ENCODE measurements at places on chromosomes 5 and 9. TPM values are rescaled to one million over a fixed set of nuclear protein-coding genes. Genes with fewer than 3 reads are reported as not detected.

Gene FEM1C
- total RNA-seq, result 12.4 TPM

GRCh38 chr5:41364346-41364745, 146.1 kb downstream of the PLCXD3 start:
- no peak for DNase-seq

DNA sequence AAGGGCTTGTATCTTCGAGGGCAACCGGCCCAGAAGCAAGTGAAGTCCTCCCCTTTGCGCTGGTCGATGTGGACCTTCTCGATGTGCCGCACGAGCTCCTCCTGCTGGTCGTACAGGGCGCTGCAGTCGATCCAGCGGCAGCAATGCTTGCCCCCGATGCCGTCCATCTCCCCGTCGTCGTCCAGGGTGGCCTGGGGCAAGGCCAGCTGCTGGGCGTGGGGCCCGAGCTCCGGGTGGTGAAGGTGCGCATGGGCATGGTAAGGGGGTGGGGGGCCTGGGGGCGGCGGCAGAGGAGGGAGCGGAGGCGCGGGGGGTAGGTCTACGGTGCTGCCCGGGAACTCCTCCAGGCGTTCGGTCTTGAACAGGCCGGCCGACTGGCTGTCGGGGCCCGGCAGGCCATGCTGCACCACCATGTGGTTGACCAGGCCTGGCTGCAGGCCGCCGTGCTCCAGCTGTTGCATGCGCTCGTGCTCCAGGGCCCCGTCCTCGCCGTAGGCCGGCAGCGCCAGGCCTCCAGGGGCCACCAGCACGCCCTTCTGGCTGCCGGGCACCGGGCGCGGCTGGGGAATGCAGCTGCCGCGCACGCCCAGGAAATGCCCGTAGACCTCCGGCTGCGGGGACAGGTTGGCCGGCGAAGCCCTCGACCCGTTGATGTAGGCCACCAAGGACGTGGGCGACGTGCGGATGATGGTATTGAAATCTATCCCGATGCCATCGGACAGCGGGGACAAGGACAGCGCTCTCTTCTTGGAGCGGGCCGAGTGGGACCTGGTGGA, 181.8 kb downstream of the GLIS3 start:
- no peak for DNase-seq

- no peak for DNase-seq
Observed at GRCh38 chr9:115204904-115205453, 87.0 kb upstream of the TNC start.
